H7 (cell line): ENCODE measurements at places on chromosomes 16 and 17.

DNA sequence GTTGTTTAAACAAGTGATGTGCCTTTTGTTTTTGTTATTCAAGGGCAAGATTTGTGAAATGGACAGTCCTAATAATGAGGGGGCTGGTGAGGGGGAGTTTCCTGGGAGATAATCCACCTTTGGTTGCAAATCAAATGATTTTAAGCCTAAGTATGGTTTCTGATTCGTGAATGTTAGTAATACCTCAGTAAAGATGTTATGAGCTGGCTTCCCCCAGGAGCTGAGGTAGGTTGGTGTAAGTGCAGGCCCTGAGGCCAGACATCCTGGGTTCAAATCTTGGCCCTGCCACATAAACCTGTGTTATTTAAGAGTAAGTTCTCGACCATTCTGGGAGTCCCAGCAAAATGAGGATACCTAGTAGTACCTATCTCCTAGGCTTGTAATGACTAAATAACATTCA, 1.5 kb downstream of the SNX29 start:
- no peak for DNase-seq

DNA sequence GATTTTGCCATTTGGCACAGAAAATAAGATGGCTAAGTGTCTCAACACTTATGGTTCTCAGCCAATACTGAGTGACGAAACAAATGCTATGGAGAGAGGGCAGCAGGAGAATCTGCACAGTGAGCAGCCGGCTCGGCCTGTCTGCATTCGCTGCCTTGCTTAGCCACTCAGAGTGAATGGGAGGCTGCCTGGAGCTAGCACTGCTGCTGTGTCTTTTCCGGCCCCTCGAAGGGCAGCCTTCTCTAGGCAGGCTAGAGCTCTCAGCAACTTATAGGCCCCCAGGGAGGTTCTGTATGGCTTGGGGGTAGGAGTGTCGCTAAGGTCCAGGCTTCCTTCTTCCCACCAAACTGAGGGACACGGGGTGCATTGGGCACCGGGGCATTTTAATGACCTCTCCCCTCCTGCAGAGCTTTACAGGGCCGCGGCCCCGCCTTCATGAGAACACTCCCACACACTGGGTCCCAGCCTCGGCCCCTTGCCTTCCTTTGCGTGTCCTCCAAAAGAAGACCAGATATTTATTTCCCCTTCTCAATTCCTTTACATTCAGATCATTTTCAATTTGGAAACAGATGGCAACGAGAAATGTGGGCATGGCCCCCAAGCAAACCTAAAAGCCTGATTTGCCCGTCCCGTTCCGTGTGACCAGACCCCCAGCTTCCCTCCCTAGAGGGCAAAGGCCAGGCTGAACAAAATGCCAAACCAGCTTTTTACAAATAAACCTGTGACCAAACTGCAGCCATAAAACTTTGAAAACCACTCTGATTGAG, 670.9 kb downstream of the TOX3 start:
- no peak for DNase-seq

- DNase-seq: no peak
These were observed 65.7 kb downstream of the LITAF start for GRCh38 chr16:11521055-11521454.

DNA sequence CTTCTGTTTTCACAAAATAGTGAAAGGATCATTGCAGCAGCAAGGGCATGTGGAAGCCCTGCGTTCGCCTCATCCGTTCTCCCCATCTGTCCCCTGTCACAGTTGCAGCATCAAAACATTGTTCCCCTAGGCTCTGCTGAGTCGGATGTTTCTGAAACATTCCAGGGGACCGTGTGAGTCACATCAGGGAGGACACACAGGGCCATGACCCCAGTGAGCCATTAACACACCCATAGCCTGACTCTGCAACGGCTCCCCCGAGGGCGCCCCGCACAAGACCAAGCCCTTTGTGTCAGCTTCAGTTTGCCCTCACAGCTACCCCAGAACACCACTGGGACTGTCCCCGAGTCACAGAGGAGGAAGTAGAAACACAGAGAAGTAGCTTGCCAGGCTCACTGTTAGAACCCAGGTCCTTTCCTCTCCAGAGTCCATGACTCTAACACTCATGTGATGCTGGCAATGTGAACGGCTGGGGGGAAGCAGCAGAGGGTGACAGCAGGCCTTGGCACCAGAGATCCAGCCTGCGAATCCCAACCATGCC, 63.3 kb upstream of the HSBP1 start:
- no peak for DNase-seq

GRCh38 chr17:48860034-48860433, 29.2 kb downstream of the CALCOCO2 start:
- peak; percentile 37 for DNase-seq

DNA sequence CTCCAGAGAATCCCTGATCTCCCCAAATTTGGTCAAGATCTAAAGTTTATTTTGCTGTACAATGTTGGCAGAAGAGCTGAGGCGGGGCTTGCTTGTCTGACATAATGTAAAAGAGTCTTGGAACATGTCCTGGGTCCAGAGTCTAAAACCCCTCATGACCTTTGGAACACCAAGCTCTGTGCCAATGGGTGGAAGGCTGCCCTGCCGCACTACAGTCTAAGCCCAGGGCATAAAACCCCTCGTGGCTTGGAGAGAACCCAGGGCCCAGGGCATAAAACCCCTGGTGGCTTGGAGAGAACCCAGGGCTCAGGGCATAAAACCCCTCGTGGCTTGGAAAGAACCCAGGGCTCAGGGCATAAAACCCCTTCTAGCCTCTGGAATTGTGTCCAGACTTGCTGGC, 36.7 kb downstream of the CCDC57 start:
- no peak for DNase-seq

- DNase-seq: no peak
These were observed 8.8 kb downstream of the CYGB start for GRCh38 chr17:76528528-76529223.

DNA sequence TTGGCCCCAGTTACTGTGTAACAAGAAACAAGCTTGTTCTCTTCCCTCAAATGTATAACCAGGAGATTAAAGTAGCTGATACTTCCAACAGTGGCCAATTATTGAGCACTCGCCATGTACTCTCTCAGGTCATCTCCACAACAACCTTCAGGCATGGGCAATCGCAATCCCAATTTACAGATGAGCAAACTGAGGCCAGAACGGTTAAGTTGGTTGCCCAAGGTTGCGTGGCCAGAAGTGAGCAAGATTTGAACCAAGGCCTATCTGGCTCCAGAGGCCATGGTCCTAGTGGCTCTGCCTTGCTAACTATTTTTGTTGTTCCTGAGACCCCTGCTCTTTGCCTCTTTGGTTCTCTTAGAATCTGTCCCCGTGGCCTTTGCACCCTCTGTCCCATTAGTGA, 33.6 kb downstream of the IRX5 start:
- no peak for DNase-seq

GRCh38 chr16:48347980-48348379, 37.2 kb downstream of the SIAH1 start:
- DNase-seq: no peak

- DNase-seq: no peak
These were observed 32.2 kb downstream of the SPOP start for GRCh38 chr17:49645654-49646053.

- peak; percentile 15 for DNase-seq
These were observed 83.1 kb downstream of the SEC14L1 start for GRCh38 chr17:77223642-77224420.

- peak; percentile 81 for DNase-seq
These were observed 491 bp downstream of the TRAP1 start for GRCh38 chr16:3716831-3717234.
